HT-29 (cell line): ENCODE measurements at places on chromosomes 12 and 14.
A peak's percentile ranks its signal among the peaks of the same experiment; 100 is the strongest.

GRCh38 chr14:70094106-70094505 lies 94.6 kb downstream of the SLC8A3 start:
- no peak for DNase-seq

GRCh38 chr12:87059231-87059630 lies 803.0 kb upstream of the MGAT4C start:
- DNase-seq = no peak

GRCh38 chr12:23862701-23863100 lies 86.8 kb downstream of the SOX5 start:
- DNase-seq = no peak

GRCh38 chr12:3613641-3614395 lies 122.8 kb downstream of the PRMT8 start:
- no peak for DNase-seq

DNA sequence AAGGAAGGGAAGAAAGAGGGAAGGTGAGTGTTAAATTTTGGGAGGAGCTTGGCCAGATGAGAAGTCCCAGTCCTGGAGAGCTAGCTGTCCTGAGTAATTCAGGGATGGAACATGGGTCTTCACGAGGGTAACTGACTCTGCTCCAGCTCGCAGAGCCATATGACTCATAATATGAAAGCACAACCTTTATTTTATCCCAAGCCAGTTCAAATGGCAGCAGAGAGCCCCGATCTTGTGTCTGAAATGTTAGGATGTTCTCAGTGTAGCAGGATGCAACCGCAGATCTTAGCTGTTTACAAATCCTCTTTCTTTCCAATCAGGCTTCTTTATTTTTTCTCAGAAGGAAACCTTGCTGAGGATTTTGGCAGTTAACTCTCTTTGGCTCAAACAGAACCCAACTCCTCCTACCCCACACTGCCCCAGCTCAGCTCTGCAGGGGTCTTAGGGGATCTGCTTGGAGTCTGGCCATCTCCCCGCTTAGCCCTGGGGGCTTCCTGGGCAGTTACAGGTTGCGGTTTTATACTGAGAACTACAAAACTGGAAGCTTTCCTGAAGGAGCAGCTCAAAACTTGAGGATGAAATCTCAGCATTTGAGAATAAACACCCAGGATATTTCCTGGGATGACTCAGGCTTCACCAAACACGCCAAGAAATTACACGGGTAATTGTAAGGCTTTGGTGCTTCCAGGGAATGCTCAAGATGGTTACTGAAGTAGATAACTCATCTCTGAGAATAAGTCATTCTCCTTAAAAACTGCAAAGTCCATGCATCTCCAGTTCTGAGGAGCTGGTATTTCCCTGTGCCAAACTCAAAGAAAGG lies 92.5 kb downstream of the VCPKMT start:
- DNase-seq = no peak

GRCh38 chr12:78562368-78563205 lies 302.0 kb upstream of the SYT1 start:
- peak; percentile 47 for DNase-seq

DNA sequence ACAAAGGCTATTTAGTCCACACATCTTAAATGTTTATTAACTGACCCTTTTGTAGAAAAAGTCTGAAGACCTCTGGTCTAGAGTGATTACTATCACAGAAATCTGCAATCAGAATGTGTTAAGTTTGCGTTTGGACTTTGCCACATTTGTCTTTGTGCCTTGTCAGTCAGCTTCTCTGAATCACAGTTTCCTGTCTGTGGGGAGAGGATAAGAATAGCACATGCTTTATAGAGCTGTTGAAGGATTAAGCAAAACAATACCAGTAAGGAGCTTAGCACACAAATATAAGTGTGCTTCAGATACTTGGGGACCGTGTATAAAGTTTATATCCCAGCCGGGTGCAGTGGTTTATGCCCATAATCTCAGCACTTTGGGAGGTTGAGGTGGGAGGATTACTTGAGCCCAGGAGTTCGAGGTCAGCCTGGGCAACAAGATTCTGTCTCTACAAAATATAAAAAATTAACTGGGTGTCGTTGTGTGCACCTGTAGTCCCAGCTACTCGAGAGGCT lies 63.0 kb upstream of the BTG1 start:
- peak; percentile 52 for DNase-seq

GRCh38 chr12:121514184-121514742 lies 66.6 kb downstream of the KDM2B start:
- DNase-seq = no peak

- no peak for DNase-seq
These were observed 89.4 kb downstream of the NKX2-1 start for GRCh38 chr14:36430662-36431084.

GRCh38 chr14:37565550-37565949 lies 29.5 kb downstream of the FOXA1 start:
- DNase-seq = peak; percentile 67

GRCh38 chr12:94534774-94535509 lies 75.3 kb upstream of the CEP83 start:
- DNase-seq = no peak

- no peak for DNase-seq
These were observed 58.3 kb downstream of the CALM1 start for GRCh38 chr14:90455100-90455571.

- DNase-seq = peak; percentile 90
These were observed 23.2 kb upstream of the MAGOHB start for GRCh38 chr12:10636611-10637010.

GRCh38 chr12:25723921-25724491 lies 170.9 kb upstream of the LMNTD1 start:
- no peak for DNase-seq

DNA sequence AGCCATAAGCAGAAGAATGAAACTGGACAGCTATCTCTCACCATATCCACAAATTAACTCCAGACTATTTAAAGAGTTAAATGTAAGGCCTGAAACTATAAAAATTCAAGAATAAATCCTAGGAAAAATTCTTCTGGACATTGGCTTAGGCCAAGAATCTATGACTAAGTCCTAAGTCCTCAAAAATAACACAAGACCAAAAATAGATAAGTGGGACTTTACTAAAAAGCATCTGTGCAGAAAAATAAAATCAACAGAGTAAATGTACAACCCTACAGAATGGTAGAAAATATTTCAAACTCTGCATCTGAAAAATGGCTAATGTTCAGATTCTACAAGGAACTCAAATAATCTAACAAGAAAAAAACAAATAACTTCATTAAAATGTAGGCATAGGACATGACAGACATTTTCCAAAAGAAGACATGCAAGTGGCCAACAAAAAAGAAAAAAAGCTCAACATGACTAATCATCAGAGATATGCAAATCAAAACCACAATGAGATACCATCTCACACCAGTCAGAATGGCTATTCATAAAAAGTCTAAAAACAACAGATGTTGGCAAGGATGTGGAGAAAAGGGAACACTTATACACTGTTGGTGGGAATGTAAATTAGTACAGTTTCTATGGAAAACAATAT lies 61.0 kb upstream of the PPFIA2 start:
- DNase-seq = no peak

GRCh38 chr12:79374545-79374944 lies 316.2 kb downstream of the PAWR start:
- peak; percentile 15 for DNase-seq

DNA sequence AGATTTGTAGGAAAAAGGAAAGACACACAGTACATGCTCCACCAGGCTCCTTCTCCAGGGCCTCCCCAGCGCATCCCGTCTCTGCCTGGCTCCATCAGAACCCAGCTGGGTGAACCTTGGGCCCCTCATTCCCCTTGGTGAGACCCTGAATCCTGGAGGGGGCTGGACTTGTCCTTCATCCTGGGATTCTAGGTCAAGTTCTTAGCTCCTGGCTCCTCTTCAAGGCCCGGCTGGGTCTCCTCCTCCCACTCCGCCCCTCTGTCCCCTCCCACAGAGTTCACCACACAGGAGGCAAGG lies 49.2 kb downstream of the PSMA6 start:
- no peak for DNase-seq

- DNase-seq = no peak
These were observed 181.9 kb downstream of the PAH start for GRCh38 chr12:102735104-102735503.

DNA sequence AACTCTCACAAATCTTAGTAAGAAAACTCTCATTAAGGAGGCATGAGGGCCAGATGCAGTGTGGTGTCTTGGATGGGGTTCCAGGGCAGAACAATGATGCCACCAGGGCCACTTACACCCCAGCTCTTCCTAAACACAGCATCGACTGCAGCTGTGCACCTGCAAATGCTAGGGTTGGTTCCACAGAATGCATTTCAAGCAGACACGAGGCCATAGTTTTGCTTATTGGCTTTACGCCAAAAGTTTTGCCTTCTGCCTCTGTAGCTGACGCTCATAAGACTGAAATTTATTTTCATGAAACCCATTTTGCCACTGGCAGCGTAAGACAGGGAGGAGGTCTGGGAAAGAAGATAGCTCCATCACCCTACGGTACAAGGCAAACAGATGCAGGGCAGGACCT lies 179.0 kb downstream of the RIMBP2 start:
- DNase-seq = no peak

DNA sequence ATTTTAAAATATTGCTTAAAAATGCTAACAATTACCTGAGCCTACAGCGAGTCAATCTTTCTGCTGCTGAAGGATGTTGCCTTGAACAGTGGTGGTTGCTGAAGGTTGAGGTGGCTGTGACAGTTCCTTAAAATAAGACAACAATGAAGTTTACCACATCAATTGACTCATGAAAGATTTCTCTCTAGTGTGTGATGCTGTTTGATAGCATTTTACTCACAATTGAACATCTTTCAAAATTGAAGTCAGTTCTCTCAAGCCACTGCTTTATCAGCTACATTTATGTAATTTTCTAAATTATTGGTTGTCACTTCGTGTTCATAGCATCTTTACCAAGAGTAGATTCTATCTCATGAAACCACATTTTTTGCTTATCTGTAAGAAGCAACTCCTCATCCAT lies 20.3 kb downstream of the CMAS start:
- no peak for DNase-seq

DNA sequence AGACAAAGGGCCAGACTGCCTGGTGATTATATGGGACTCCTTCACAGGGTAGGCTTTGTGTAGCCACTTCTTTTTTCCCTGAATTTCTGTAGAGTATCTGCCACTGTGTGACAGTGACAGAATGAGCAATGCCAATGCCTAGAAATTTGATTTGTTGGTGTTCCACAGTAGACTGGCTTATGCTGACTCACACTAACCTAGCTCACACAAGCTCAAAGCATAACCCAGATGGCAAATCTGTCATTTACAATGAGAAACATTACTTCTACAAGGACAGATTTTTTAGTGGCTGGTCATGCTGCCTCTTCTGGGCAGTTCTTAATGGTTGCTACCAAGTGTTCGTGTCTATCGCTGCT lies 15.9 kb downstream of the CFAP251 start:
- no peak for DNase-seq

GRCh38 chr14:53214384-53214783 lies 61.3 kb upstream of the DDHD1 start:
- DNase-seq = no peak

DNA sequence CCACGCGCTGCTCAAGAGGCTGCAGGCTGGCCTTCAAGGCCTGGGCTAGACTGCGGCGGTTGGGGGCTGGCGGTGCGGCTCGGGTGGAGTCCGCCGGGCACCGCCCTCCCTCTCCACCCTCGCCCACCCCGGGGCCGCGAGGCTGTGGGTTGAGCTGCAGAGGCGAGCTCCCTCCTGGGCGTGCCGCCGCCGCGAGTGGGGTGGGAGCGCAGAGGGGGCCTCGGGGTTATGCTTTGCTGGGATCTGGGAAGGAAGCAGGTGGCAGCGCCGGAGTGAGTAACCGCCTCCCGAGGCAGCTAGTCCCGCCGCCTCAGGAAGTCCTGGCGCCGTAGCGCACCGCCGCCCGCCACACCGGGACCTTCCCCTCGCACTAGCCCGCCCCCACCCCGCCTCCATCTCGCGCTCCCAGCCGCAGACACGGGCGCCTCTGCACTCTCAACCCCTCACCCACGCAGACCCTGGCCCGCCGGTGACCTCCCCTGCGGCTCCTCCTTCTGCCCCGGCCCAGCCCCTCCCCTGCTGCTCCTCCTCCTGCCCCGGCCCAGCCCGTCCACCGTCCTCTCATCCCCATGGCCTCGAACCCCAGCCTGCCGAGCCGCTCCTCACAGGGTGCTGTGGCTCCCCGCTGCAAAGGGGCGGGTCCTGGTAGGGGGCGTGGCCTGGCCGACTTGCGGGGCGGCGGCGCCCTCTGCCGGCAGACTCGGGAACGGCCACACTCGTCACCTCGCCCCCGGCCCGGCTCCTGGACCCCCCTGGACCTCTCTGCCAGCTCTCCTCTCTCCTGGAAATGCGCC lies 16.6 kb downstream of the TAMALIN start:
- DNase-seq = peak; percentile 70

DNA sequence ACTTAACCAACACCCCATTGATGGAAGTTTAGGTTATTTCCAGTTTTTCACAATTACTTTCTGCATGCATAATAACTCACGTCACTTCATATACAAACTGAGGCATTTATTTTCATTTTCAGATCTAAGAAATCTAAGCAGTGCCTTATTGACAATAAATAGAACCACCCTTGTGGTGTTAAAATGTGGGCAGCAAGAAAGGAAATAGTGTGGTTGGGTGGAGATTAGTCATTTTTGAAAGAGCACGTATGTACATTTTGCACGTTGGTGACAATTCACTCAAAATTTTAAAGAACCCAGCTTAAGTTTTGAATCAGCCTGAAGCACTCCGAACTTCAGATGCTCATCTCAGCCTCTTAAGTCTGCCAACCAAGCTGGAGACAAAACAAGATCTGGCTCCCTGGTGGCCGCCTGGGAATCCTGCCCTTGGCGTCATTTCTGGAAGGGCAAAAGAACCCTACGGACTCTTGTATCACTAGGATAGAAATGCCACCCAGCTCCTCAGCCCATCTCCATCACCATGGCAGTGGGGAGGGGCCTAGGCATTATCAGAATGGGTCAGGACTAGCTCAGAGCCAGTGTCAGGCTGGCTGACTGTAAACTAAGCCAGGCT lies 89.5 kb upstream of the BCL2L14 start:
- no peak for DNase-seq

DNA sequence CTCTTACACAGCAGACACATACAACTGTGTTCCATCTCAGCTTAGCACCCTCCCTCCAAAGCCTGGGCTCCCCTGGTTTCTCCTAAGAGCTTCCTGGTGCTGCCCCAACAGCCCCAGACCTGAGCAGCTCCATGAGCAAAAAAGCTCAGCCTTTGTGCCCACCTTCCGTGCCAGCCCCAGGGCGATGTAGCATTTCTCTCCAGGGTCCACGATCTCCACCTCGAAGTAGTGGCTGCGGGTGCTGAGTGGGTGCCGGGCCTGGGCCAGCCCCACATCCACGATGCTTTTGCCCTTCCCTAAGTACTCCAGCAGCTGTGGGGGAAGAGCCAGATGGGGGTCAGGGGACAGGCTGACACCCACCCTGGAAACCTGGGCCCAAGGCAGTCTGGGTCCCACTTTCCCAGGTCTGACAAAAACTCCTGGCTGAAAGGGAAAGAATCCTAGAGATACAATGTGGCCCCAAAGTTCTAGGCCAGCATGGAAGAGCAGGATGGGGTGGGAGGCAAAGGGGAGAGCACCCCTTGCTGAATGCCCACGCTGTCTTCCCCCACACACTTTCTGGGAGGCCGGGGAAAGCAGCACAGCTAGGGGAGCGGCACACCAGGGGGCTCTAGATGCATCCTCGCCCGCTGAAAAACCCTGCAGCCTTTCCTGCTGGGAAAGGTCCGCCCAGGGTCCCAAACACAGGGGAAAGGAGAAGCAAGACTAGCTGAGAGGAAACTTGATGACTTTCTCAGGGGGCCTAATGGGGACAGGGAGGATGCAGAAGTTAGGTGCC lies 11.0 kb downstream of the SPRYD3 start:
- no peak for DNase-seq
